KG1 (cell line): ENCODE measurements at places on chromosomes 7 and 10.

GRCh38 chr7:152602962-152603361, 73.0 kb downstream of the XRCC2 start:
- no peak for DNase-seq

GRCh38 chr10:25901199-25901598, 32.8 kb upstream of the MYO3A start:
- no peak for DNase-seq

- DNase-seq: no peak
Observed at GRCh38 chr10:66941491-66941890, 15.7 kb downstream of the LRRTM3 start.

DNA sequence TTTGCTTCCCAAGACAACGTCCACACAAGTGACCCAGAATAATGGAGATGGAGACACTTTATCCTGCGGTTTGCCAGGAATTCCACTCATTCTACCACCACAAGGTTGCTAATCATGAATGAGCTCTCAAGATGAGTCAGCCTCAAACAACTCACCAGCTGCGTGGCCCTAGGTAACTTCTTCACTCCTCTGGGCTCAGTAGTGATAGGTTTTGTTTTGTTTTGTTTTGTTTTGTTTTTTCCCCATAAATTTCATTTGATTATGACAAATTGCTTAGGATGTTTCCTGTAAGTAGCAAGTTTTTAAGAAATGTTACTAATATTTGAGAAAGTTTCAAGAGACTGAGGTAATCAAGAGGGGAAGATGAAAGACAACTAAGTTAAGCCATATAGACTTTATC, 286.8 kb downstream of the PARD3 start:
- no peak for DNase-seq
